ENCODE measurements at places on chromosomes 3 and 15. TPM values are rescaled to one million over a fixed set of nuclear protein-coding genes. Genes with fewer than 3 reads are reported as not detected.

Gene PRR20G
- not detected for polyA plus RNA-seq

Gene RARRES1
- polyA plus RNA-seq: 53.4 TPM

Gene TRIM71
- 0.45 TPM for polyA plus RNA-seq

Gene IL17RE
- 7.0 TPM for polyA plus RNA-seq

- no peak for DNase-seq
Measured at GRCh38 chr3:177783338-177783737, 586.1 kb upstream of the TBL1XR1 start.

DNA sequence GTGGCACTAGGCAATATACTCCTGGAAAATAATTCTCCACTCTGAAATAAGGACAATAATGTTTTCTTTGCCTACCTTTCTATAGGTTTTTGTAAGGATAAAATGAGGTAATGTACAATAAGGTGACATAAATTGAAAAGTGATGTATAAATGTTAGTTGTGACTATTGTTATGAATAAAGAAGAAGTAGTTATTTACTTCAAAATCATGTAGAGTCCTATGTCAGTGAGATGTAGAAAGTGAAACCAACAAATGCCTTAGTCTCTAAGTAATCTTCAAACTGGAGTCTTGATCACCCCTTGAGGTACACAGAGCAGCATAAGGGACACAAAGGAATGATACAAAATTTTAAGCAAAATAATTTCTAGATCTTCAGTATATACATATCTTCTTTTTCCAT, 60.3 kb upstream of the TP63 start:
- no peak for DNase-seq

DNA sequence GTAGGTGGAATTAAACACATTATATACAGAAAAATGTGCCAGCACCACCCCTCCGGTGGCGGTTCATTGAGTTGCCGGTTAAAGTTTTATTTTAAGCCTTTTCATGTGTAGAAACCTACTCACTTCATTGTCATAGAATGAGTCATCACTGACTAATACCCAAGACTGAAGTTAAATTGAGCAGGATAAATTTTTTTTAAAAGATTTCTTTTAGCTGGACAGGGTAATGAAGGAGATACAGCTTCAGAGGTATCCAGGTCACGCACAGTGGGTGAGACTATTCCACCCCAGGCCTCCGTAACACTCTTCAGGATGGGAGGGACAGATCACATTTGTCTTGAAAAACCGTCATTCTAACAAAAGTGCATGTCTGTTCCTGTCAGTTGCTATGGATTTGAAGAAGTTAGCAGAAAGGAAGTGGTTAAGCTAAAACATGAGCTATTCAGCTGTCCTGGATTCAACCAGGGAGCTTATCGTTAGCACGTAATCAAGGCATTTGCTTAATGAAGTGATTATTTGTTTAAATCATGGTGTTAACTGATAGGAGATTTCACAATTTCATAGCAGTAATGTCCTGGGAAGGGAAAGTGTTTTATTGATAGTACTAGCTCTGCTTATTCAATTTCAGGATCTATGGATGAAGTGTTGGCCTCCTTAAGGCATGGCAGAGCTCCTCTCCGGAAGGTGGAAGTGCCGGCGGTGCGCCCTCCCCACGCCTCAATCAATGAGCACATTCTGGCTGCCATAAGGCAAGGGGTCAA, 23.4 kb downstream of the WHAMM start:
- DNase-seq: peak; percentile 91

GRCh38 chr3:15367059-15367458, 34.7 kb upstream of the SH3BP5 start:
- no peak for DNase-seq

All from lung (tissue), 17 donors.